Esophagus squamous epithelium (tissue), 5 donors: ENCODE measurements at places on chromosomes 6 and 20. TPM values are rescaled to one million over a fixed set of nuclear protein-coding genes. Genes with fewer than 3 reads are reported as not detected.

Gene SLC35D3
- total RNA-seq: not detected

Gene PI16
- 1.9 TPM for total RNA-seq

Gene SLC17A4
- not detected for total RNA-seq

Gene SMOC2
- total RNA-seq: 8.5 TPM

Gene RSPH4A
- total RNA-seq: 0.09 TPM

Gene GSTA3
- total RNA-seq: not detected

Gene SAMHD1
- 212 TPM for total RNA-seq

Gene ARMC12
- total RNA-seq: 0.26 TPM

Gene MRPL14
- total RNA-seq: 60.3 TPM

Gene ADIG
- total RNA-seq: not detected

Gene MDFI
- total RNA-seq: 50.5 TPM

Gene AVP
- not detected for total RNA-seq

Gene TSPO2
- total RNA-seq: not detected

Gene WDR27
- total RNA-seq: 20.5 TPM
